Mucosa of gallbladder (tissue), 1 donor: ENCODE measurements at places on chromosomes 2 and 18.

DNA sequence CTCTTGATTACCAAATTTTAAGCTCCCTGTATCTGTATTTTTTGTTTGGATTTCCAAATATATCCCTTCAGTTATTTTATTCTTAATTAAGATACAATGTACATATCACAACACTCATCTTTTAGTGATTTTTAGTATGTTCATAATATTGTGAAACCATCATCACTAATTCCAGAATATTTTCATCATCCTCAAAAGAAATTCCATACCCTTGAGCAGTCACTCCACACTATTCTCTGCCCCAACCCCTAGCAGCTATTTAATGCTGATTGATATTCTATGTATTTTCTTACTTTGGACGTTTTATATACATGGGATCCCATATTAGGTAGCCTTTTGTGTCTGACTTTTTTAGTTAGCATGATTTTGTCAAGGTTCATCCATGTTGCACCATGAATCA is 127.4 kb upstream of the SLC8A1 start:
- DNase-seq, result no peak

- no peak for DNase-seq
Measured at GRCh38 chr18:28018351-28018750, 158.6 kb downstream of the CDH2 start.

DNA sequence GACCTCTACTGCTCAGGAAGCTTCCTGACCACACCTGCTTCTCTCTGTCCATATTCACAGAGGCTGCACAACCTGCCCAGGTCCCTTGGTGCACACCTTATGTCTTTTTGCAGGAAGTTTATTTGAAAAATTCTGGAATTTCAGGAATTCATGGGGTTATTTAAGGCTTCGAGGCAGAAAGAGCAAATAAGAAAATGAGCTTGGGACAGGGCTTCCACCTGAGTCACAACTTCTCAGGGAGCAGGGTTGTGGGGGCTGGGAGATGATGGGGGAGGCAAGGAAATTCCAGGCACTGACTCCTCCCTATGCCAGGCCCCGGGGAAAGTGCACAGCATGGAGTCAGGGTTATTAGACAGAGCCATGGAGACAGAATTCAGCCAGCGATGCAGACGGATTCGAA is 57.7 kb downstream of the INHBB start:
- no peak for DNase-seq

GRCh38 chr18:55608497-55608896 is 20.5 kb upstream of the TCF4 start:
- no peak for DNase-seq

- no peak for DNase-seq
Measured at GRCh38 chr2:46353509-46353908, 56.3 kb downstream of the EPAS1 start.
